GM04504 (cell line): ENCODE measurements at places on chromosomes 3 and 15.

DNA sequence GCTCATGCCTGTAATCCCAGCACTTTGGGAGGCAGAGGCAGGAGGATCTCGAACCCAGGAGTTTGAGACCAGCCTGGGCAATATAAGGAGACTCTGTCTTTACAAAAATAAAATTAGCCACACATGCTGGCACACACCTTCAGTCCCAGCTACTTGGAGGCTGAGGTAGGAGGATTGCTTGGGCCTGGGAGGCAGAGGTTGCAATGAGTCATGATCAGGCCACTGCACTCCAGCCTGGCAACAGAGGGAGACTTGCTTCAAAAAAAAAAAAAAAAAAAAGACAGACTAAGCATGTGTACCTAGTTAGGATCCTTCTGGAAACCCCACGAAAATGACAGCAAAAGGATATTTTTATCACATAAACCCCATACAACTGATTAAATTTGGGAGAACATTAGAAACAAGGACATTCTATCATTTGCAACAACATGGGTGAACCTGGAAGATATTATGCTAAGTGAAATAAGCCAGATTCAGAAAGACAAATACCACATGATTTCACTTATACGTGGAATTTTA, 44.9 kb downstream of the METTL6 start:
- DNase-seq, result no peak

DNA sequence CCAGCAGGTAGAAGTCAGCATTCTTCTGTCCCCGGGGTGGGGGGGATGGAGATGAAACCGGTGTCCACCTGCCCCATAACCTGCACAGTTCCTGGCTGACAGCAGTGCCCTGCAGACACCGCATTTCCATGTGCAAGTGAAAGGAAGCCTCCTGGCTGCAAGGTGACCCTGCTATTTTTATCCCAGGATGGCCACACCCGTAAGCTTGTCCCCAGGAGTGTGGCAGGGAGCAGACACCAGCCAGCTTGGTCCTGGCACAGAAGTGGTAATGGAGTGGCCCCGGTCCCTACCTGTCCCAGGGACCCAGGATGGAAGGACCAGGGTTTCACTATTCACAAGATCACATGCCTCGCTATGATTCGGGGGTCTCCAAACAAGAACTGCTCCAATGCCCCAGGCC, 85.3 kb upstream of the RPL32 start:
- DNase-seq, result no peak

- DNase-seq, result no peak
These were observed 117.1 kb upstream of the GOLIM4 start for GRCh38 chr3:168212664-168213285.

DNA sequence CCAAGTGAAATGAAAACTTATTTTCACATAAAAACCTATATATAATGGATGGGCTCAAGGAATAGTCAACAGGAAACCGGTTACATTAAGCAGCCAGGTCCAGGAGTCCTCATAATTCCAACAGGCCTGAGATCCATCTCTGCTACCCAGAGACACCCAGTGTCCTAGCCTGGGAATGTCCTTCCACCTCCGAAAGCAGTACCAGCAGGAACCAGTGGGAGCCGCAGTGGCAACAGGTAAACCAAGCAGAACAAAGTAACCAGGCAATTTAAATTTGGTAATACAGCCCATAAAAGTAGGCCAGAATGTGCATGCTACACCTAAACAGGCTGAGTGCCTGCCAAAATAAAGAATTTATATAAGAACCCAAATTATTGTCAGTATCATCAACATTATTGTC, 195.6 kb downstream of the ZBBX start:
- DNase-seq, result no peak
